ENCODE measurements at places on chromosomes 7 and 10.

DNA sequence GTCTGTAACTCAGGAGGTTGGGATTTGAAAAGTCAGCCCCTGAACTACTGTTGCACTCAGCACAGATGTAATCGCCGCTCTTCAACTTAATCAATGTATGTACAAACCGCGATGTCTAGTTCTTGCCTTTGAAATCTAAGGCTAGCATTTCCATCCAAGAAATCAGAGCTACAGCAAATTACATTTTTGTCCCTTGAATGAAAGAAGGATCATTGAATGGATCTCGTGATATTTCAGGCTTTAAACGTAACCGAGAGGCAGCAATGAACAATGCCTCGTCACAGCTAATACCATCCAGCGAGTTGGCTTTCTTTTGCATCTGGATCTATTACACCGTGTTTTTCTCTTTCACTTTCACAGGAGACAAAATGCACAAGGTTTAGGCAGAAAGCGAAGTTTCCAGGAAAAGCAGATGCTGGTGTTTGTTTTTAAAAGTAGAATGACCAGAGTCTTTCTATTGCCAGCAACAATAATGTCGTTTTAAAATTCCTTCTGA, 5.5 kb downstream of the SKIDA1 start:
- DNase-seq: no peak

- DNase-seq: no peak
These were observed 38.7 kb downstream of the INSYN2A start for GRCh38 chr10:127157506-127158200.

DNA sequence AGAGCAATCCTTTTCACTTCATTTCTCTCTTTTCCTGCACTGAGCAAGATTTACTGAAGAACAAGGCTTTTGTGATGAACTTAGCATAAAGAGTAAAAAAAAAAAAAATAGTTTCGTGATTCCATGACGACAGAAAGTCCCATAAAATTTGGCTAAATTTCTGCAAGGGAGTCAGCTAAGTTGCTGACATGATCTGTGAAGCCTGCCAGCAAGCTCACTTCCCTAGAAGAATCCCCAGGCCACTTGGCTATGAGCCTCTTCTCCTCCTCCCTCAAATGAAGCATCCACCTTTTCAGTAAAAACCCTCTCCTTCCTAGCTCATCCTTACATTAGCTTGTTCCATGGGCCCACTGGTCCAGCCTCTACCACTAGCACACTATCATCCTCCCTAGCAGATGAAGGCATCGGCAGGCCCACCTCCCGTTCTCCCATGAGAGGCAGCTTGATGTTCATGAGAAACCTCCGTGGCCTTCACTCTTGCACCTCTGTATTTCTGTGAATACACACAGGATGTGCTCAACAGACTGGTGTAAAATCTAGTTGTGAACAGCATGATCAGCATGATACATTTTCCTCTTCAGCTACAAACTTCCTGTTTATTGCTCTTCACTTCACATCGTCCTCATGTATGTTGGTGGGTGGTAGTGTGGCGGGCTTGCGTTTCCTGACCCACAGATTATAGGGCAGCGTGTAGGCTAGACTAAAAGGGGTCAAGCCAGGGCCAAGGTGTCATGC, 30.9 kb downstream of the GIMAP8 start:
- DNase-seq: no peak

DNA sequence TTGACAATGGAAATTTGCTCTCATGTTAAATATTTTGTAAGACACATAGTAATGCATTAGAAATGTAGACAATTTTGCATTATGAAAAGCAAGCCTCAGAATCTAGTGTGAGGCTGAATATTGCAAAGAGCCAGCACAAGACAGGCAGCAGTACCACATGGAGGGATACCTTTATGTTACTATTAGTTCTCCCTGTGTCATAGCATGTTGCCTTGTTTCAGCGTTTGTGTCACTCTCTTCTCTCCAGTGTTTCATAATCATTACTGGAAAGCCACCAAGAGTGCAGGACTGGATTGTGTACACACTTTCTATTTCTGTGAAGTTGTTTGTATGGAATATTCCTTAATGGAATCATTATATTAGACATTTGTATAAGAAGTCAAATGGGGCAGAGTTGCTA, 8.5 kb downstream of the AHR start:
- no peak for DNase-seq

DNA sequence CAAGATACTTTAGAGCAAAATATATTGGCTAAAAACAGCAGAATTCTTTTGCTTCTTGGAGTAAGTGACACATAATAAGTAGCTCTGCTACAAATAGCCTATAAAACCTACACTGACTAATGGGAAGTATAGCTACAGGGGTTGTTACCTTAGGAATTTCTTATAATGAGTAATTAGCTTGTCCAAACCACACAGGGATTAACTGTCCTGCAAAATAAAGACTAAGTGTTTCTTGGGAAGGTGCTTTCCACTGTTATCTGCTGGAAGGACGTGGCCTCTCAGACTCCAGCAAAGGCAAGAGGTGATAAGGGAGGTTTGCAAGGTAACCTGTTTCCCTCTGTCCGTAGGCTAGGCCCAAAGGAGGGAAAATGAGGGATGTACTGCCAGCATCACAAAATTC, 302.4 kb downstream of the DOCK4 start:
- no peak for DNase-seq

GRCh38 chr10:124641282-124642087, 102.7 kb downstream of the FAM53B start:
- DNase-seq: no peak

- no peak for DNase-seq
These were observed 256.9 kb downstream of the INHBA start for GRCh38 chr7:41445946-41446345.

DNA sequence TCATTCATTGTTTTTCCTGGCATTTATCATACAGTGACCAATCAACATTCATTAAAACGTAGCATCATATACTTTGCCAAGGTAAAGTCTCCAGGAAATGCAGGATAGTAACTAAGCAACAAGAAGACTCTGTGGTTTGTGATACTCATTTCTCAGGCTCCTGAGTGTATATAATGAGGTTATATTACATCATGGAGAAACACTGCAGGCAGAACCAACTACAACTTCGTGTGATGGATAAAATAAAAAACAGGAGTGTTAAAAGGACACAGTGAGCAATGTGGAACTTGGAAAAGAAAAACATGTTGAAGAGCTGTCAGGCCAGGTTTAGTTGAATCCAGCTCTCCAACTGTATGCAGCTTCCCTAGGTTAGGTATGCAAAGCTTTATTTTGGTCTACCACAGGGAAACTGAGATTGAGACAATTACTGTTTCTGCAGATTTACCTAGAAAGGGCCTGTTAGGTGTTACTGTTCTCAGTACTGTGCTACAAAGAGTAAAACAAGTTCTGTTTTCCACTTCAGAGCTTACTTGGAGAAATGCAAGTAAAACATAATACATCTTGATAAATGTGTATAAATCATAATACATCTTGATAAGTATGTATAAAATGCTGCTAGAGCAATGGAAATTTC, 7.8 kb upstream of the CCNY start:
- DNase-seq: no peak

GRCh38 chr10:19592276-19592675, 224.0 kb upstream of the PLXDC2 start:
- no peak for DNase-seq

DNA sequence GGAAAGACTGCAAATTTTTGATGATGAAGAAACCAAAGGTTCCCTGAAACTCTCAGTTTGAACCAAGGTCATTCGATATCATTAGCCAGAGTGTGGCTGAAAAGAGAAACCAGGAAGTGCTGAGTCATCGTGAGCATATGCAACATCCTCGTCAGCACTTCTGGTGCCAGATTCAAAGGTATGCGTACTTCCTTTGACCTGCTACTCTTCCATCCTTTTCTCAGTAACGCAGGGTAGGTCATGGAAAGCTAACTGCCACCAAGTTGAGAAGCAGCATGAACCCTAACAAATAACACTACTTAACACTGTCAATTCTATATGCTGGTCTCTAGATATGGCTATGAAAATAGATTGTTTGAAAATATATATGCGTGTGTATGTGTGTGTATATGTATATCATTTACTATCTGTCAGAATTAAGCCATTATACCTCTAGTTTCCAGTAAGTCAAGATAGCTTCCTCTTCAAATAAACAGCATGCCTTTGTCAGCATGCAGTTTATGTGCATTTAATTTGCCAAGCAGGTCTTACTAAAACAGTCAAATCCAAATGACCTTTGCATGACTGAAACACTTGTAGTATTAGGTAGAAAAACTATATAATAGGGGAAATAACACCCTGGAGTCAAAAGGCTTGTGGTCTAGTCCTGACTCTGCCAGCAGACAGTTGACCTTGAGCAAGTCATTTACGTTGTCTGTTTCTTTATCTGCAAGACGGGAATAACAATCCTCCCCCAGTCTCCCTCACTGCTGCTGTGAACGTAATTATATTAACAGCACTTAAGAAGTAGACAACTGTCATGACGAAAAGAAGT, 26.4 kb downstream of the CDK6 start:
- no peak for DNase-seq

DNA sequence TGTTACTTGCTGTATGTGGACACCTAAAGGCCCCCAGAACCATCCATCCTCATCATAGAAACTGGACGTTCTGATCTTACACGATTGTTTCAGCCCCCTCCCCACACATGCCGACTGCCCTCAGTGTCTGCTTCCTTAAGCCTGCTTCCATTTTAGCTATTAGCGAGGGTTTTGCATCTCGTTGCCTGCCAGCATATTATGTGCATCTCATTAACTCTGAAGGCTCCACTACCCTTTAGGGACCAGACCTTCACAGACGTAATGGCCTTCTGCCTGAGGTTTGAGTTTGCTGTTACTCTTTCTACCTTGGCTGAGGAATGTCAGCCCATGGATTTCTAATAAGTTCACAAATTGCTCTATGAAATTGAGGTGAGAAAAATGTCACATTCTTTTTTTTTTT, 53.9 kb upstream of the LRGUK start:
- no peak for DNase-seq
